GM04504 (cell line): ENCODE measurements at places on chromosomes 4 and X.
A peak's percentile ranks its signal among the peaks of the same experiment; 100 is the strongest.

- no peak for DNase-seq
Measured at GRCh38 chr4:152771741-152772533, 7.6 kb downstream of the TIGD4 start.

DNA sequence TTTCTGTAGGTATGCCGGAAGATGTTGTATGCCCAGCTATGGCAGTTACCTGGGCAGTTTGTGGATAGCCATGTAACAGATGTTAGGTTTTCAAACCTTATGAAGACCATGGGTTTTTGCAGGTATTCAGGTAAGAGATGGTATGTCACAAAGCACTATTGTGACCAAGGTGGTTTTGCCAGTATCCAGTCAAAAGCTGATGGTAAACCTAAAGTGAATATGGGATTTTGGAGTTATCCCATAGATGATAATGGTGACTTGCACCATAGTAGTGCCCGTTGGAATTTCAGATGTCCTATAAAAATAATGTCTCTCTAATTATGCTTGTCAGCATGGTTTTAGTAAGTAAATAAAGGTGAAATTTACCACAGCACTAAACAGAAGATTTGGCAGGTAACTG is at the start of gene ATXN3L:
Gene ATXN3L, minus strand, starts transcription at position 101 of the 400 bp plus-strand sequence. CDS start 119 bp downstream, outside the sequence.
- no peak for DNase-seq

DNA sequence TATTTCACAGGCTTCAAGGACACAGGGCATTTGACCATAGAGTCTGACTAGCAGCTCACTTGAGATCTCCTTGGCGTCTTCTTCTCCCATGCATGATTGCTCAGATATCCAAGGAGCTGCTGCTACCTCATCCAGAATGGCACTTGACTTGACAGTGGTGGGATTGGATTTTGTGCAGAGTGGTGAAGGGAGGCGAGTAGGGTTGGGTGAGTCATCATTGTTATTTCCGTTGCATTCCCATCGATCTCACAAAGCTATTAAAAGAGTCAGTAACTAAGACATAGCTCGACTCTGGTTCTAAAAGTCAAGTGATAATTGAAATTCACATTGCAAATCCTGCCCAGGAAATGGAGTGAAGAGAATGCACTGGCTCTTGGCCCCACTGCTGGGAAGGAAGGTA is 27.7 kb downstream of the NHSL2 start:
- no peak for DNase-seq

DNA sequence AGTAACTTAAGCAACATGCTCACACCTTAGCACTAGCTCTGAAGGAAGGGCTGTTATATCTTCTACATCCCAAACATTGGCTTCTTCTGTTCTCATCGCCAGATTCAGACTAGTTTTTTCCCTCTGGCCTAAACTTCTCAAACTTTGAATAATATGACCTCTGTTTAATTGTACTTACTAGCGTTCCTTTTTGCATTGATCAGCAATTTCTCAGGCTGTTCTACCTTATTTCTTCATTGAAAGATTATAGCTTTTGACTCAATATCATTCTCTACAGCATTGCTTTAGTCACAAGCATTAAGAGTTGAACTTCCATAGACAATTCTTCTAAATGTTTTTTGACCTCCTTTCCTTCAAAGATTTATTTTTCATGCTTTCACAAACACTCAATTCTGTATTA is 659.2 kb downstream of the PCDH7 start:
- DNase-seq: no peak

DNA sequence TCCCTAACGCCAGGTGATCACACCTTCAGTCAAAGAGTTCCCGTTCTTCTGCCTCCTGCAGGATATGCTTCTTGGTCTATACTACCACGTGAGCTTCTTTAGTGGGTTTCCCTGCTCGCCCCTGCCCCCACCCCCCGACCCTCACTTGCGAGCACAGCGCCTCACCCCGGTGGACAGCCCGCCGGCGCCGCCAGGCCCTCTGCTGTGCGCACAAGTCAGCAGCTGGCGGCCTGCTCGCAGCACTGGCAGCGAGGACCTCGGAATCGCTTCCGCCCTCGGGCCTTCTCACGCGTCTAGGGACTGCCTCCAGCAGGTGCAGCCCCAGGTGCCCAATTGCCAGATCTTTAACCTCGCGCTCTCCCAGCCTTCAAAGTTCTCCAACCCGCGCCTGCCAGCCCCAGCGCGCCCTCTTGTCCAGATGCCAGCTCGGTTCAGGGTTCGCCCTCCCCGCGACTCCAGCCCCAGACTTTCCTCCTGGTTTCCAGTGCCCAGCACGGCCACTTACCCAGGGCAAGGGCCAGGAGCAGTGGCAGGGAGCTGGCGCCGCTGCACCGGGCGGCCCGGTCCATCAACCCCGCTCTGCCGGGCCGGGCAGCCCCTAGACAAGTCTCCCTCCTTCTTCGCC is 454 bp downstream of the BTC start:
- no peak for DNase-seq

DNA sequence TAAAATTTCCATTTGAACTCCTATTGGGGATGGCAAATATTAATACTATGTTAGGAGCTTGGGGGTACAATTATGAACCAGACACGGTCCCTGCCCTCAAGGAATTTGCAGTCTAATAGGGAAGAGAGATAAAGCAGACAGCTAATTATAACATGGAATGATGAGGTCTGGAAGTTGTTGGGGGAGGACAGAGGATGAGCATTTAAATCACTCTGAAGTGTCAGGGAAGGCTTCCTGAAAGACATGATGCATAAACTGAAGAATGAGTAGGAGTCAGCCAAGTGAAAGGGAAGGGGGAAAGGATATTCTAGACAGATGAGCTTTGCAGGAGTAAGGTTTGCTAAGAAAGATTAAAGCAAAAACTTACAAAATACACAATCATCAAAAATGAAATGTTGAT is 15.9 kb downstream of the PLAC1 start:
- no peak for DNase-seq

GRCh38 chrX:40373025-40373424 is 207.7 kb upstream of the ATP6AP2 start:
- DNase-seq: no peak

DNA sequence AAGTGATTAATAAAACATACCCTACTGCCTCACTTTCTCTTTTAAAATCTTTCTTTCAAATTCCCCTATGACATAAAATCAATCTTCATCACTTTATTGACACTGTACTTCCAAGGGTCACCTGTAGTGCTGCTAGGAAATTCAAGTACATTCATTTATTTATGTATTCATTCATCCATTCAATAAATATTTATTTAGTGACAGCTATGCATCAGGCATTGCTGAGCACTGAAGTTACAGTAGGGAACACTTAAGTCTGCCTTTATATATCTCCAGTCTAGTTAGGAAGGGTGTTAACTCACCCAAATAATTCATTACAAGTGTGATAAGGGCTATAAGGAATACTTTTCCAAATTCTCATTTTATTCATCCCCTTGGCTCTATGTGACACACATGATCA is 2.3 kb downstream of the SYTL5 start:
- DNase-seq: no peak

- no peak for DNase-seq
Measured at GRCh38 chrX:2577844-2578466, 77.2 kb upstream of the DHRSX start.

DNA sequence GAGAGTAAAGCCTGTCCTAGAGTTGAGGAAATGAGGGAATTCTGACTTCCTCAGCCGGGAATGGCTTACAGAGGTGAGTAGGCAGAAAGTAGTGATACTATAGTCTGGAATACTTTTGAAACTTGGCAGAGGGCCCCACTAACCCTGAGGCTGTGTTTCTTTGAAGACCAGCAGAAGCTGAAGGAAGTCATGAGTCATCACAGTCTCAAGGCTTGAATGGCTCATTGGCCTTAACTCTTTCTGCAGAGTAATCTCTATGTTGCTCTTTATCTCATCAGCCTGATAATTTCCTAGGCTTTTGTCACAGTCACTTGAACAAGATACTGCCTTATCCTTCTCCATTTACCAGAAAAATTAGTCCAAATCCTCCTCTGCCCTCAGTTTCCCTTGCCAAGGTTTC is 80.8 kb downstream of the ANKRD50 start:
- DNase-seq: peak; percentile 87

DNA sequence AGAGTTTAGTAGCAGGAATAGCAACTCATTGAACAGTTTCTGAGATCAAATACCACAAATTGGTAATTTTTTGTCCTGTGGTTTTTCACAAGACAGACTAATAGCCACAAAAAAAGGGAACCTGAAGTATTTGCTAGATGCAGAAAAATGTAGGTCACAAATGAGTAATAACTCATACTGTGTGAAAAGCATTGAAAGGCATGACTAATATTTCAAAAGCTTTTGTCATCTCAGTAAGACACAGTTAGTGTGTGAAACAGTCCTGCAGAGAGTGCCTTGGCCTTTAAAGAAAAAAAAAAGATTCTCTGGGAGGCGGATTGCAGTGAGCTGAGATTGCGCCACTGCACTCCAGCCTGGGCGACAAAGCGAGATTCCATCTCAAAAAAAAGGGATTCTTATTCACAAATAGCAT is 31.4 kb upstream of the SLC25A31 start:
- DNase-seq: peak; percentile 10

GRCh38 chrX:12971282-12972003 is 3.5 kb upstream of the TMSB4X start:
- no peak for DNase-seq
